Right ventricle myocardium superior (tissue), 1 donor: ENCODE measurements at places on chromosomes 5 and 9.

DNA sequence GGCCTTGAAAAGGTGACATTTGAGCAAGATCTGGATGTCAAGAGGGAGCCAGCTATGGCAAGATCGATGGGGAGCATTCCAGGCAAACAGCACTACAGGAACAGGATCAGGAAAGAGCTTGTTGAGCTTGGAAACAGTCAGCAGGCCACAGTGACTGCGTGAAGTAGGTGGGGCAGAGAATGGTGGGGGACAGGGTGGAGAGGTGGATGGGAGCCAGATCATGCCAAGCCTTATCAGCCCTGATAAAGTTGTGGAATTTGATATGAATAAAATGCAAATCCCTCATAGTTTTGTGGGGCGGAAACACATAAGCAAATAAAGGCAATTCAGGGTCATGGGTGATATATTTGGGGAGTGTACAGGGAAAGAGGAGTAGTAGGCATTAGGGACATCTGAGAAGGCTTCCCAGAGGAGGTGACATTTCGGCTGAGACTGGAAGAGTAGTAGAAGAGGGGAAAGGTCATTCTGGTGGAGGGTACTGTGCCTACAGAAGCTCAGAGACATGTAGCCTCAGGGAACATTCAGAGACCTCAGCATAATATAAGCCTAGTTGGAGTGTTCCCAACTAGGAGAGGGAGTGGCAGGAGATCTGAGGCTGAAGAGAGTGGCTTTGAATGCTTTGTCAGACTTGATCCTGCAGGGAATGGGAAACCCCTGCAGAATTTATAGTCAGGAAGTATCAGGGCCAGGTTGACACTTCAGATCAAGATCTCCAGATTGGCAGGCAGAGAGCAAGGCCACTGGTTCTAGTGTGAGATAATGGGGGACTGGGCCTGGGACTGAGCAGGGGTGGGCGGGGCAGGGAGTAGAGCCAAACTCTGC, 9.7 kb upstream of the CYSTM1 start:
- DNase-seq = no peak

GRCh38 chr9:34463098-34463900, 4.7 kb downstream of the DNAI1 start:
- DNase-seq = no peak

- DNase-seq = no peak
Measured at GRCh38 chr5:76718381-76718832, 2.5 kb downstream of the F2R start.

GRCh38 chr9:105173306-105173705, 71.1 kb upstream of the SLC44A1 start:
- no peak for DNase-seq

DNA sequence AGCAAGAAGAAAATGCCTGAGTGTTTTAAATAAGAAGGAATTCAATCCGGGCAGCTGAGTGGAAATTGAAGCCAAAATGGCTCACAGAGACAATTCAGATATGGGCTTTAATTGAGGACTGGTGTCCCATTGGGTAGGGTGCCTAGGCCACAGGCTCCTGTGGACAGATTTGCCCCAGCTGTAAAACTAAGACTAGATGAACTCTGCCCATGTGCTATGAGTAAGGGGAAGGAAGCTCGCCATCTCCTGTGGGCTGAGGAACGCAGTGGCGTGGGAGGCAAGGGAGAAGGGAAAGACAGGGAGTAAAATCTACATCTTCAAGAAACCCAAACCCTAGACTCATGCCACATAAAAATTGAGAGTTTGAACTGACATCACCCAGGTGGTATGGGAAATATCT, 66.1 kb downstream of the KLHL3 start:
- no peak for DNase-seq

GRCh38 chr9:8011974-8012373, 212.4 kb upstream of the DMAC1 start:
- no peak for DNase-seq

DNA sequence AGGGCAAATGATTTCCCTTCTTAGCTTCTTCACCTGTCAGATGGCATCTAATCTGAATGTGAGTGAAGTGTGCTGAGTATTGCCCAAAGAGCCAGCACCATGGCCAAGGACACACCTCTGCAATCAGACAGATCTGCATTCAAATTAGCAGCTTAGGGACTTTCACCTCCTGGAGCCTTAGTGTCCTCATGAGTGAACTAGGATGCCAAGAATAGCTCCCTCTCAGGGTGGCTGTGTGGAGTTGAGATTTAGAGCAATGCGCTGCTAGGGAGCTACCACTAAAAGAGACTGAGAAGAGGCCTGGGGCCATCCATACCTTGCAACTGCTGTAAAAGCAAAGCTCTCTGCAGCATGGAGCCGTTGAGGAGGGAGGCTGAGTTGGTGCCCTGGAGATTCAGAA, 1.4 kb downstream of the CIZ1 start:
- DNase-seq = no peak

GRCh38 chr9:134358026-134358661, 31.9 kb downstream of the RXRA start:
- no peak for DNase-seq

DNA sequence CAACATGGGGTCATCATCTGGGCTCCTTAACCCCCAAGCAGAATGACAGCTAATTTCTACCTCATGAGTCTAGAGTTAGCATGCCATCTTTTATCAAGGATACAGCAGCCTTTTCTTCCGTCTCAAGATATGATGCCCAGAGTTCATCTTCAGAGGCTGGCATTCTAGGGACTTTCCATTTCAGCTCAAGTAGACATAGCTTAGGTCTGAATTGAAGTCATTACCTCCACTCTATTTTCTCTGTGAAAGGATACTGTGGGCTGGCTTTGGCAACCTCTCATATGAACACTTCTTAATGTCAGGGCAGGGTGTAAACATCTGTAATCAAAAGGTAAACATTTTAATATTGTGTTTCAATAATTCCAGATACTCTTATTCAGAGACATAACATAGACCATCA, 535.7 kb downstream of the MAT2B start:
- no peak for DNase-seq

DNA sequence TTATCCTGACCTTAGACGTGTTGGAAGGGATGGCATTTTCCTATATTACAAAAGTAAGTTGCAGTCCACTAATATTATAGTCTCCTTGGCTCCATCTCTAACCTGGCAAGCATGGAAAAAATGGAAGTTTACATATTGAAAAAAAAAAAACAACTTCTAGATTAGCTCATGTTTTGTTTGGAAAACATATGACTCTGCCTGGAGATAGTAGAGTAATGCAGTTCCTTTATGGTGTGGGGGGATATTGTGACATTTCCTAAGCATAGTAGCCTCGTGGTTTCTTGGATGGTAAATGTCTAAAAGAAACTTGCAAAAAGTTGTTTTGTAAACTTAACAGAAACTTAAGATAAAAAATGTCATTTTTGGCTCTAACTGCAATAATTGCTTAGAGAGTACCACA, 244.4 kb upstream of the FBXL7 start:
- DNase-seq = no peak

- no peak for DNase-seq
Measured at GRCh38 chr5:111961862-111962261, 204.9 kb upstream of the NREP start.

GRCh38 chr5:121024416-121025311, 560.6 kb downstream of the PRR16 start:
- no peak for DNase-seq

- DNase-seq = no peak
Measured at GRCh38 chr5:35789732-35790456, 66.8 kb upstream of the IL7R start.

GRCh38 chr9:75866273-75866871, 24.1 kb upstream of the PCSK5 start:
- no peak for DNase-seq

GRCh38 chr5:124948062-124948753, 201.8 kb upstream of the ZNF608 start:
- no peak for DNase-seq

DNA sequence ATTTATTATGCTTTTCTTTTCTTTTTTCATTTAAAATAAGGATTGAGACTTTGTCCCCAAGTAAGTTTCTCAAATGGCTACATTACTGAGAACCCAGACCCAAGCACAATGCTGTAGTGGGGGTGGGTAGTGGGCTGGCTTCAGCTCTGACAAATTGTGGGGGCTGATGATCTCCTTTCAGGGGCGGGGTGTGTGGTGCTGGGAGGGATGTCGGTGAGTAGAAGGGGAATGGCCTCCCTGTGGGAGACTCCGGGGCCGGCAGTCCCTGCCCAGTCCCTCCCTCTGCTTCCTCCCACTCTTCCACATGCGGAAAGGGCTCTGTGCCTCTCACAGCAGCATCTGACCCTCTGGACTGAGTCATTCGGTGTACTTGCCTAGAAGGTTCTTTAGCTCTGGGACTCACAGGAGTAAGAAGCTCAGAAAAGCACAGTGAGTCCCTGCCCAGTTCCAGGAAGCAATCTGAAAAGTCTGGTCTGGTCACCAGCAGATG, 14.3 kb downstream of the CD180 start:
- peak; percentile 78 for DNase-seq
